GM19239 (cell line): ENCODE measurements at places on chromosomes 13 and 19.

DNA sequence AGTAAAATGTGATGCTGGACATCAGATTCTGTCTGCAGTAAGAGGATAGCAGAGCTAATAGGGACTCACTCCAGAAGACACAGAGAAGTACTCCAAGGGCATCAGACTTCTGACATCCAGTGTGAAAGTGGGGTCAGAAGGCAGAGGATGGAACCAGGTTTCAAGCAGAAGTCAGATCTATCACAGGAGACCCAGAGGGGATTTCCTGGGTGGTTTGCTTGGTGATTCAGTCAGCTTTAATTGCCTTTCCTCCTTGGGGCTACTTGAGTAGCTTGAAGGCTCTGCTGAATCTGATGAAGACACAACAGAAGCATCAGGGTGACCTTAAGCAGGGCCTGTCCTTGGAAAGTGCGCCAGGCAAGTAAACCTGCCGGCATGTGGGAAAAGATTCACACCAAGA is 300.6 kb downstream of the COG6 start:
- no peak for DNase-seq

GRCh38 chr19:17304386-17305215 is 1.1 kb upstream of the MRPL34 start:
- no peak for DNase-seq

DNA sequence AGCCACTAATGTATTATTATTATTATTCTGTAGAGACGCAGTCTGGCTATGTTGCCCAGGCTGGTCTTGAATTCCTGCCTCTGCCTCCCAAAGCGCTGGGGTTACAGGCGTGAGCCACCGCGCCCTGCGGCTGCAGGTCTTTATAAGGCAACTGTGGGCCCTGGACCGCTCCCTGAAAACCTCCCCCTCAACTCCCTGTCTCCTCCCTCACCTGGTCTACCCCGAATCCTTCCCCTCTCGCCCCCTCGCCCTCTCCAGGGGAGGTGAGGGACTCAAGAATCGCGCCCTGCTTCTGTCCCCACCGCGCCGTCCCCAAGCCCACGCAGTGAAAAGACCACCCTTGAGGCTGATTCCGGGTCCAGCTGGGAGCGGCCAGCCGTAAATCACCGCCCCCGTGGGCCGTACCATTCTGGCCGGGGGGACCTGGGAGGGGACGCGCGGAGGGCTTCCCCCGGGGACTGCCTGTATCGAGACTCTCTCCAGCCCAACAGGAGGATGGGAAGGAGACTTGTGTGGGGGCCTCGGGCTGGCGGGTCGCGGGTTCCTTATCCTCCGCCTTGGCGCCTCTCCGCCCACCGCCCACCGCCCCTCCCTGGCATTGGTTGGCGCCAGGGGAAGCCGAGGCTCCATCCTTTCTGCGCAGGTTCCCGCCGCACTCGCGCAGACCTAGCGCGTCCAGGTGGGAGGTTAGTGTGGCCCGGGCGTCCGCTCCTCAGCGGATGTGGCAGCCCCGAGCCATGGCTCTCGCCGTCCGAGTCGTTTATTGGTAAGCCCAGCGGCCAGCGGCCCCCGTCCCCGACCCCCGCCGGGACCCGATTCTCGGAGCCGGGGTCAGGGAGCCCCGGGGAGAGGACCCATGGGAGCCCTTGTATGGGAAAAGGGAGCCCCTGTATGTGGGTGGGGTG is at the start of gene SELENOW:
SELENOW (plus strand) TSS at position 655 of the 905 bp plus-strand sequence; CDS start at position 738, 83 bp downstream.
- peak; percentile 93 for DNase-seq

DNA sequence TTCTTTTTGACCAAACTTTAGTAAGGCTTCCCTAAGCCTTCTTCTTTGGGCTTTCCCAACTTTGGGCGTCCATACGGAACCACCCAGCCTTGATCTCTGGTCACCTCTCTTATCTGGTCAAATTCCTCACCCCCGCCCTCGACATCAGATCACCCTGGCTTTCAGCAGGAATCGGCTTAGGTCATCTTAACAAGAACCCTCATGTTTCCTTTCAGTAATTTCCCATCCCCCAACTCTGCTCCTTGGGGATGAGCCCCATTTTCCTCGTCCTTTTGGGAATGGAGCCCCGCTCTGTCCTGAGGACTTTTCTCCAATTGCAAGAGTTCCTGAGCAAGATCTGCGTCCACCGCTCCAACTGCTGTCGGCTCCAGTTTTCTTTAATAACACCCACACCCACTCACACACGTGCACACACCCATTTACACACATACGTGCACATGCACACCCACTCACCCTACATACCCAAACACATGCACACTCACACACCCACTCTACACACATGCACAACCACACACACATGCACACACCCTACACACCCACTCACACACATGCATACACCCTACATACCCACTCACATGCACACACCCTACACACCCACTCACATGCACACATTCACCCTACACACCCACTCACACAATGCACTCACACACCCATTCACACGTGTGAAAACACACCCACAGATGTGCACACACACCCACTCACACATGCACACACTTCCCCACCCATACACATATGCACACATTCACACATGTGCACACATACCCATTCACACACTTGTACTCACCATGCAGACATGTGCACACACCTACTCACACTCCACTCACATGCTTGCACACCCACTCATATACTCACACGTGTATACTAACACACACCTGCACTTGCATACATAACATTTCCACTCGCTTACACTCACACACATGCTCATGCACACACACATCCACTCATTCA is 87.0 kb upstream of the TM9SF2 start:
- no peak for DNase-seq

GRCh38 chr13:29925457-29926097 is 75.2 kb upstream of the UBL3 start:
- no peak for DNase-seq

- DNase-seq = no peak
Observed at GRCh38 chr13:105112561-105112960, 1422.9 kb downstream of the EFNB2 start.
